ENCODE measurements at places on chromosomes 5 and 9.

- DNase-seq: no peak
Measured at GRCh38 chr9:86115886-86116285, 16.5 kb upstream of the GOLM1 start.

DNA sequence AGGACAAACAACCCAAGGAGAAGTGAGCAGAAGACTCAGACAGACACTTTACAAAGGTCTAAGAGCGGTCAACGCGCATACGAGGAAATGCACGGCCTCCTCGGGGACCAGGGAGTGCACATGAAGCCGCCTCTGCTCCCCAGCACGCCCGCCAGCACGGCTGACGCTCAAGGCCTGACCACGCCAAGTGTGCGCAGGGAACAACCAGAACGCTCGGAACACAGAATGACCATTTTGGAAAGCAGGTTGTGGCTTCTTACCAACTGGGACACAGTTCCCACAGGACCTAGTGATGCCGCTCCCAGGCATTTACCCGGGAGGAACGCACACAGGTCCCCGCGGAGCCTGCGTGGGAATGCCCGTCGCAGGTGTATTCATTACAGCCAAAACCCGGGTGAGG lies 191.5 kb upstream of the PPP1R26 start:
- DNase-seq: no peak

DNA sequence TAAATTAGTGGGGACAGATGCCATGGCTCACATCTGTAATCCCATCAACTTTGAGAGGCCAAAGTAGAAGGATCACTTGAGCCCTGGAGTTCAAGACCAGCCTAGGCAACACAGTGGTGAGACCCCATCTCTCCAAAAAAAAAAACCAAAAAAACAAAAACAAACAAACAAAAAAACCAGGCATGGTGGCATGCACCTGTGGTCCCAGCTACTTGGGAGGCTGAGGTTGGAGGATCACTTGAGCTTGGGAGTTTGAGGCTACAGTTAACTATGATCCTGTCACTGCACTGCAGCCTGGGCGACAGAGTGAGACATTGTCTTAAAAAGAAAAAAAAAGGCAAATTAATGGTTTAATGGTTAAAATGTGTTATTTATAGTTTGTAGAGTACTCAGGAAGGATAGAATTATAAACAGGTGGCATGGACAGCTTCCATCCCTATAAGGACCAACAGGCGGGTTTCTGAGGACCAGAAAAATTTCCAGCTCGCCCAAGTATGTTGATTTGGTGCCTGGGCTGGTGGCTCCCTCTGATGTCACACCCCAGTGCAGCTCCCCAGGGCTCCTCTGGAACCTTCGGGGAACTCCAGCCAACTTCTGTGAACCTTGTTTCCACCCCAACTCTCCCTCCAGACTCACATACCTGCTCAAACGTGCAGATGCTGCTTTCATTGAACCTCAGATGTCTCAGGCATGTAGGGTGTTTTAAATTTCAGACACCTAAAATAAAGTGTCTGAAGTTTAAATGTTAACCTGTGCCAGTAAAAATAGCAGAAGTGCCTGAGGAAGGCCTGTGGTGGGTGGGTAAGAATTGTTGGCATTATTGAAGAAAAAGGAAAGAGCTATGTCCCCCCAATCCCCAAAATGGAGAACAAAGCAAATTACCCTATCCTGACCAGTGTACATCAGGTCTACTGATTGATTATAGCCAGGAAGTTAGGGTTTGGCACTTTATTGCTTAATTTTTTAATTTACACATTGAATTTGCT lies 69.0 kb downstream of the TRIO start:
- no peak for DNase-seq

- no peak for DNase-seq
Measured at GRCh38 chr9:124030969-124031451, 19.4 kb downstream of the LHX2 start.

DNA sequence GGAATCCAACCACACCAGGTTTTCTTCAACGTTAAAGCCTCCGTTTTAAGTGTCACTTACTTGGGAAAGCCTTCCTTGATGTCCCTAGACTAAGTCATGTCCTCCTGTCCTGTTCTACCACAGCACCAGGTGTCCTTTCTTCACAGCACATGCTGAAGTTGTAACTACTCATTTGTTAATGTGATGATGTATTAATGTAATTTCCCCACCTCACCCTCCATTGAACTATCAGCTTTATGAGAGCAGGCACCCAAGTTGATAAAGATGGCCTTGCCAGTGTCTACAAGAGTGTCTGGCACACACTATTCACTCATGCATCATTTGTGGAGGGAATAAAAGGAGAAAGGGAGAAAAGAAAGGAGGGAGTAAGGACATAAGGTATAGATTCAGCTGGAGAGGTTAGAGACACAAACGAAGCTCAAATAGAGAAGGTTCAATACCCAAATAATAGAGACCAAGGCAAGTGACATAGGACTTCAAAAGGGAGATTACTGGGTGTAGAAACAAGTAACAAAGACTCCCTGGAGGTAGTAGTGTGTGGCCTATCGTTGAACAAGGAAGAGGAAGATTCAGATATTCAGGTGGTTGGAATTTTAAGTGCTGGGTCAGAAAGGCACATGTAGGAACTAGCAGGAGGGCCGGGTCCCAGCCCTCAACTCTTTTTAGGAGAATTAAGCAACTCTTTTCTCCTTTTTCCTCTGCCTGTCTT lies 6.6 kb downstream of the ITK start:
- DNase-seq: no peak

- DNase-seq: no peak
Measured at GRCh38 chr5:114729986-114730385, 368.1 kb downstream of the KCNN2 start.

Data from CD4-positive, alpha-beta memory T cell (primary cell).